ENCODE measurements at places on chromosomes 7 and 10.

GRCh38 chr7:33128990-33129805 lies at the start of gene BBS9:
Gene BBS9 (plus strand): TSS chr7:33129564. CDS start chr7:33146253, 16,689 bp downstream.
- peak; percentile 93 for DNase-seq

GRCh38 chr7:102934701-102935100 lies 21.9 kb downstream of the LRRC17 start:
- no peak for DNase-seq

DNA sequence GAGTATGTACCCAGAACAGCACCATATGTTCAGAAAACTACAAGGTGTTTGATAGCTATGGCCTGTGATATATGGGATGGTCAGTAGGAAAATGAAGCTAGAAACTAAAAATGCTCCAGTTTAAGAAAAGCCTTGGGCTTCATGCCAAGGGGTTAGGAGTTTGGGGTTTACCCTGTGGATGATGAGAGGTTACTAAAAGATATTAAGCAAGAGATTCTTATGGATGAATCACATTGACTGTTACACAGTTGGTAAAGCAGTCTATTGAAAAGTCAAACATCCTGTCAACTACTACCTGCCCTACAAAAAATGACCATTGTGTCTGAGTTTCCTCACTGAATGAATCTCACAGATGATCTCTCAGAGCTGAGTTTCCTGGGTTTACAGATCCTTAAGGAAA lies 166.2 kb upstream of the INHBA start:
- peak; percentile 93 for DNase-seq

DNA sequence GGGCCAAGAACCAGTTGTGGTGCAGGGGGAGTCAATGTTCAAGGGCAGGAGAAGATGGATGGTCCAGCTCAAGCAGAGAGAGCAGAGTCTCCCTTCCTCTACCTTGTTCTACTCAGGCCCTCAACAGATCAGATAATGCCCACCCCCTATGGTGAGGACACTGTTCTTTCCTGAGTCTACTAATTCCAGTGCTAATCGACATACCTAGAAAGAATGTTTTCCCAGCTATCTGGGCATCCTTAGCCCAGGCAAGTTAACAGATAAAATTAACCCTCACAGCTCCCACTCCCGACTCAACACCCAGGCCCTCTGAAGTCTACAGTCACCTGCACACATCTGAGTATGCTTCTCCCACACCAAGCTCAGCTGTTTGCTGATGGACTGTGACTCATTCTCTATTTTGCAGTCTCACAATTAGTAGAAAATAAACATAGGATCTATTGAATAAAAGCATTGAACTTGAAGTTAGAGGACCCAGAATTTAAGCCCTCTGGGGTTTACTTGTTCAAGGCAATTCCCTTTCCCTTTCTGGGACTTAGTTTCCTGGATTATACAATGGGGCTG lies 17.1 kb downstream of the COL13A1 start:
- no peak for DNase-seq

DNA sequence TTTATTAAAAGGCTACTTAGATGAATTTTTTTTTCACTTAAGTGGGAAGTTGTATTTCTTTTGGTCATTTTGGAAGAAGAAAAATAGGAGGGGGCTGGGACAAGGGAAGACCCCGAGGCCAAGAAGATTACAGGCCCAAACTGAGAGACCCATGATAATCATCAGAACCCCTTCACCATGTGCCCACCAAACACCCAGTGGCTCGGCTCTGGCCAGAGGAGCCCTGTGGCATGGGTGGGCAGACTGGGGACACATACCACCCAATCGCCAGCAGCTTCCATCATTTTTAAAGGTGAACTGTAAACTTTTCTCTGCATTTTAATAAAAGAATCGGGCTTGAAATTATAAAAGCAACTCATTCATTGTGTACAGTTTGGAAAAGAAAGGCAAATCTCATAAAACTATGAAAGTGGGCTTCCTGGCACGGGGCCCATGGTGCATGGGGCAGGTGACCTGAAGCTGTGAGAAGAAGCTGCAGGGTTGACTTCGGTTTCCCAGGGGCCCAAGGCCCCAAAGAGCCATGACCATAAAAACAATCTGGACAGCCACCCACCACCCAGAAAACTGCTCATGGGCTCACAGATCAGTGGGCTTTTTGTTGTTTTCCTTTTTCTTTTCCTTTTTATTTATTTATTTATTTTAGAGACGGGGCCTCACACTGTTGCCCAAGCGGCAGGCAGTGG lies 29.4 kb upstream of the RET start:
- DNase-seq = no peak

- DNase-seq = no peak
Observed at GRCh38 chr10:127318396-127318795, 122.0 kb upstream of the INSYN2A start.

GRCh38 chr7:19336836-19337383 lies 191.7 kb upstream of the FERD3L start:
- DNase-seq = no peak

DNA sequence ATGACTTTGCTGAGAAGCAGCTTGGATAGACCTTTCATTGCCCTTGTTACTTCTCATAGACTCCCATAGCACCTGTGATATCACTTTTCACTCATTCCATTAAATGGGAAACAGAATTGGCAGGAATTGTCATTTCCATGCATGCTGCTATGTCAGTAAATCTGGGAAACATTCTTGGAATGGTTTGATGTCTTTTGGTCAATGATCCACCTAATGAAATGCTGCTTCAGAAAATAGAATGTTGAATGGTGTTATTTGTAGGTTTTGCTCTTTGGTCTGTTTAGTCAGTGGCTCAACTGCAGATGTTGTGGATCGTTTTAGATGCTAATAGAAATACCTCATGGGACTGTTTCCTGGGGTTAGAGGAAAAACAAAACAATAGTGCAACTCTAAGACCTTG lies 127.8 kb downstream of the PLPP4 start:
- no peak for DNase-seq

- no peak for DNase-seq
Observed at GRCh38 chr7:21616091-21616490, 73.3 kb downstream of the DNAH11 start.

DNA sequence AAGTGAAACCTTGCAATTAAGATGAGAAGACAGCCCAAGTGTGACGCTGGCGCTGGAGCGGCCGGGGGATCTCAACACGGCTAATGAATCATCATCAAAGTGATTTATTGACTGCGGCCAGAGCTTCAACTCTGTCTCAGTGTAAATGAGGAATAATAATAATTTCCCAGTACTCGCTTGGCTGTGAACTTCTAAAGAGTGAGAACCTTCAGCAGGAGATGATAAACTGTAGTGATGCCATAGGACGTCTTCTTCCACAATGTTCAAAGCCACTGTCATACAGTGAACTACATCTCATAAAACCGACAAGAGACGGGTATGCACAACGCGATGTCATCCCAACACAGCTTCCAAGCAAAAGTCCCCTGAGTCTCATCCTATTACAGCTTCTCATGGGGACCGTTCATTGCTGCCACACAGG lies 123.6 kb upstream of the NOBOX start:
- peak; percentile 37 for DNase-seq

GRCh38 chr7:141674702-141675101 lies 27.3 kb downstream of the DENND11 start:
- DNase-seq = no peak

GRCh38 chr10:11828682-11829284 lies 5.6 kb downstream of the PROSER2 start:
- no peak for DNase-seq

GRCh38 chr10:96138102-96138501 lies 8.0 kb downstream of the ZNF518A start:
- no peak for DNase-seq

DNA sequence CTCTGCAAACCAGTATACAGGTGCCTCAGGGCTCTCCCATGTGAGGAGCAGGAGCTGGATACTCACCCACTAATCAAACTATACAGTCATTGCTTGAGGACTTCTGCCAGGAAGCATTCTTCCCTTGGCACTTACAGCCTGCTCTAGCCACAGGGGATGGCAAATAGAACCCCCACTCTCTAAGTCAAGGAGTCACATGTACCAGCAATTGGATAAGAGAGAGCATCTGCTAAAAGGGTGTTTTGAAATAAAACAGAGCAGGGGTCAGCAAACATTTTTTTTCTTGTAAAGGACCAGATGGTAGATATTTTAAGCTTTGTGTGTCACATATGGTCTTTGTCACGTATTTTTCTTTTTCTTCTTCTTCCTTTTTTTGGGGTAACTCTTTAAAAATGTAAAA lies 865.2 kb upstream of the GHITM start:
- DNase-seq = no peak

GRCh38 chr7:118502235-118502634 lies 277.7 kb downstream of the ANKRD7 start:
- DNase-seq = no peak

- no peak for DNase-seq
Observed at GRCh38 chr7:2719007-2719406, 31.0 kb downstream of the AMZ1 start.

GRCh38 chr7:81775560-81775959 lies 5.7 kb upstream of the HGF start:
- DNase-seq = no peak

DNA sequence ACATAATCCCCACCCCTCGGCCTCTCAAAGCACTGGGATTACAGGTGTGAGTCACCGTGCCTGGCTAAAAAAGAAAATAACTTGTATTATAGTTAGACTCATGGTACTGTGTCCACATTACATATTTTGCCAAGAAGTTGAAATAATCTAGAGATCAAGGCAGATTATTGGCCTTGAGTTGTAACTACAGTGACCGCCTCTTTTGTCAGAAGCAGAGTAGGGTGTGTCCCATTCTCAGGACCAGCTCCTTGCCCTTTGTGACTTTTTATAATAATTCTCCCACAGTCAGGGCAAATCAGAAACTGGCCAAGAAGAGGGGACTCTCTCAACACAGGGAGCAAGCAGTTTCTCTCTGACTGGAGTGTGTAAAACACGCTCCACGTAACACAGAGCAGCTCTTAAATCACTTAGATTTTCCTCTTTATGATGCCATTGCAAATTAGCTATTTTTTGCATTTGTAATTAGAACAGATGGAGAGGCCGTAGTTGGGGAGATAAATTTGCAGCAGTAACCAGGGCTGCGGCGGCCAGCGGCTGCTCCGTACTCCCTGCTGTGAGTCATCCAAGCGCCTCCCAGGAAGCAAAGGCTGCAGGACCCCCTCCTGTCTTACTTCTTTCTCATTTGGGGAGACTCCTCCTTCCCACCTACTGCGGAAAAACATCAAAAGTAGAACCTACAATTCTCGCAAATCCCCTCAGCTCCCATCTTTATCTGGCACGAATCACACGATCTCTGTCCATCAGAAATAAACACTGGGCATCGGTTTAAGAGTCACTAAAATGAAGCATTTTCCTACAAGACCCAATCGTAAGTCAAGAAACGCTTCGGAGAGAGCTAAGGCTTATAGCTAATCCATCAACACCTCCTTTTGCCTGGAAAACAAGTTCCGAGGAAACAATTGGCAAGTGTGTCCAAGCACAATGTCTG lies 32.1 kb upstream of the MSRB2 start:
- DNase-seq = peak; percentile 41

DNA sequence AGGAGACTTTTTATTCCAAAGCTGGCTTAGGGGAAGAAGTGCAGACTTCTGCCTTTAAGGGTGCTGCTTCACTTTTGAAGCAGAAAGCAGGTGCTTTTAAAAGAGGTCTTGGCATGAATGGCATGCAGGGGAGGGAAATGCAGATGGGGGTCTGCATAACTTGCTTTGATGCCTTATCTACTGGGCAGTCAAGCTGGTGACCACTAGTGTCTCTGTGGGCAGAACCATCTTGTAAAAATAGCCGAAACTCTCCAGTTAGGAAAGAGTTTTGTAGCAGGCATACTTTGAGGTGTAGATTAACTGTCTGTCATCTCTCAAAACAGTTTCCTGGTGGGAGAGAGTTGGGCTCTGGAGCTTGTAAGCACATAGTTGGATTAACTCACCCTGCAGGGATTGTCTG lies 9.9 kb upstream of the CTNNA3 start:
- DNase-seq = no peak

- no peak for DNase-seq
Observed at GRCh38 chr10:12908773-12909172, 92.7 kb downstream of the CCDC3 start.

DNA sequence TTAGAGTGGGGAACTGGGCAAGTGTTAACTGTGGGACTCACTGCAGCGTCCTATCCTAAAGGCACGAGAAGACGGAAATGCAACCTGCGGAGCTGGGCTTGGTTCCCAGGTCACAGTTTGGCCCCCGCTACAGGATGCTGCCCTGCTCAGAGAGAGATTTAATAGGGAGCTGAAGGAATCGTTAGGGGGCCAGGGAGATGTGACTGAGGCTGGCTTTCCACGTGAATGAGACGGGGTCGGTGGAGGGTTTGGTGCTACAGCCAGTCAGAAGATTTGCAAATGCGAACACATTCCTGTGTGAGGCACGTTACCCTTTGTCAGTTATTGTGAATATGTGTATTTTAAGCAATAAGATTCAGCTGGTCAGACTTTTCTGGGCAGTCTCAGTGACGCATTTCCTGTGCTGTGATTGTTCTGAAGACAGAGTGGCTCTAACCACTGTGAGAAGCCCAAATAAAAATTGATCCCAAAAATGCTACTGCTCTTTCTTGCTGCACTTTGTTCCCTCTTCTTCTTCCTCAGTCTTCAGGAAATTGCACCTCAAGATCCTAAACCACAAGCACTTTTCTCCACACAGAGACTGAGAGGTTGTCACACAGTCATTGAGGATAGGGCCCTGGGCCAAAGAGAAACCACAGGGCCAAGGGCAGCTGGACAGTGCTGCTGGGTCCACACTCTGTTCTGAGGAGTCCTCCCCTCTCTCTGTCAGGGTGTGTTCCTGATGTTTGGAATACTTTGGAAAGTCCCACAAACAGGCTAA lies 21.2 kb downstream of the CYP17A1 start:
- peak; percentile 87 for DNase-seq

GRCh38 chr7:155066417-155066950 lies 3.6 kb upstream of the HTR5A start:
- peak; percentile 69 for DNase-seq

GRCh38 chr7:22812353-22812752 lies 10.3 kb downstream of the TOMM7 start:
- no peak for DNase-seq

DNA sequence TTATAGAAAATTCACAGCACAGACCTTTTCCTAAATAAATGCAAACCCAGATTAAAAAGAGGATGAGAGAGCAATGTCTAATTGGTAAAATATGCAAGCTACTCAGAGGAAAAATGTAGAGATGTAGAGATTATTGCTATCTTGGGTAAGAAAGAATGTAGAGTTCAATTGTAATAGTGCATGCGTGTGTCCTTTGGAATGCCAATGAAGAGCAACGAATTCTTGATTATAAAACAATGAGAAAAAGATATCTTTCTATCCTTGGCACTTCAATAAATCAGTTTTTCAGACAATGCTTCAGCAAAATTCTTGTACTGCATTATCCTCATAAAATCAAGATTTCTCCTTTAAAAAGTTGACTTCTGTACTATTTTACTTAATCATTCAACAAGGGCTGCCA lies 50.9 kb downstream of the SEMA3D start:
- peak; percentile 45 for DNase-seq

Data from fibroblast of mammary gland (primary cell).